ENCODE measurements at places on chromosomes 2 and 18.

DNA sequence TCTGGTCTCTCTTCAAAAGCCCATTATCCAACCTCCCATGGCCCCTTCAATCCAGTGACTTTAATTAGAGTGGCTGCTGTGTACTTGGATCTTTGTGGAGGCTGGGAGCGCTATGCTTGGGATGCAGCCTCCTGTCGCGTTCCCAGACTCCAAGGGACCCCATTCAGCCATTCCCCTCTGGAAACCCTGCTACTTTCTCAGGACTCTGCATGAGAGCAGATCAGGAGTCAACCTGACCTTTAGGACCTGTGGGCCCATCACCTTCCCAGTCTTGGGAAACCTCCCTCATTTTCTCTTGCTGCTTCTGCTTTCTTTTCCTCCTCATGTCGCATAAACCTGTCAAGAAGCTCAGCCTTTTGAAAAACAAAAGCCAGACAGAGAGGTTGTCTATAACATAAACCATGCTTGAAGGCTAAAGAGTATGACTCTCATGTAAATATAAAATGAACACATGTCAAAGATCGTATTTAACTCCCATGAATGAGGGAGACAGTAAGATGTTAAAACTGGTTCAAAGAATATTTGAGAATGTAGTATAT, 143.1 kb upstream of the PELI1 start:
- DNase-seq = no peak

- DNase-seq = no peak
Observed at GRCh38 chr18:12231040-12231882, 22.9 kb upstream of the CIDEA start.

DNA sequence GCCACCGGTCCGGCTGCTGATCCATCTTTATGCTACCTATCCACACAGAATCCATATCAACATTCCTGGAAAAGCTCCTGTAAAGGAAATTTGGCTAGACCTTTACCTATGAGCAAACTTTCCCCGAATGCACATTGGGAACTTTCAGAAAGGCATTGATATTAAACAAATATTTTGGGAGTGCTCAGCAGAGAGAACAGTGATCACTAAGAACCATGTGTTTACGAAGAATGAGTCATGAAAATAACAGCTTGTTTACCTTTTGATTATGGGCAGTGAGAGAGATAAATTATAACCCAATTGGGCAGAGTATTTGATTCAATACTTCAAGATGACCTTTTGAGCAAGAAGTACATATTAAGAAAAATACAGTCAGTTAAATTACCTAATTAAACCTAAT, 189.7 kb upstream of the CDH2 start:
- DNase-seq = no peak

- DNase-seq = no peak
Observed at GRCh38 chr18:24114924-24115549, 23.8 kb upstream of the CABYR start.

GRCh38 chr18:5430131-5430530, 113.7 kb downstream of the EPB41L3 start:
- no peak for DNase-seq

- DNase-seq = no peak
Observed at GRCh38 chr2:127676906-127677305, 1.6 kb upstream of the LIMS2 start.

- no peak for DNase-seq
Observed at GRCh38 chr2:62184512-62185230, 11.2 kb upstream of the B3GNT2 start.

- no peak for DNase-seq
Observed at GRCh38 chr2:191818725-191819350, 28.1 kb downstream of the CAVIN2 start.

DNA sequence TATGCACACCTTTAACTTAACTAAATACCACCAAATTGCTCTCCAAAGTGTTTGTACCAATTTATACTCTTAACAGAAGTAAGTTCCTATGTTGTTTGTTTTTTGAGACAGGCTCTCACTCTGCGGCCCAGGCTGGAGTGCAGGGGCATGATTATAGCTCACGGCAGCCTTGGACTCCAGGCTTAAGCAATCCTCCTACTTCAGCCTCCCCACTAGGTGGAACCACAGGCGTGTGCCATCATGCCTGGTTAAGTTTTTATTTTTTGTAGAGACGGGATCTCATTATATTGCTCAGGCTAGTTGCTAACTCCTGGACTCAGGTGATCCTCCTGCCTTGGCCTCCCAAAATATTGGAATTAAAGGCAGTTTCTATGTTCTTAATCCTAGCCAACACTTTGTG, 13.1 kb upstream of the NAB1 start:
- no peak for DNase-seq

- DNase-seq = no peak
Observed at GRCh38 chr2:40285391-40285790, 166.5 kb downstream of the SLC8A1 start.

DNA sequence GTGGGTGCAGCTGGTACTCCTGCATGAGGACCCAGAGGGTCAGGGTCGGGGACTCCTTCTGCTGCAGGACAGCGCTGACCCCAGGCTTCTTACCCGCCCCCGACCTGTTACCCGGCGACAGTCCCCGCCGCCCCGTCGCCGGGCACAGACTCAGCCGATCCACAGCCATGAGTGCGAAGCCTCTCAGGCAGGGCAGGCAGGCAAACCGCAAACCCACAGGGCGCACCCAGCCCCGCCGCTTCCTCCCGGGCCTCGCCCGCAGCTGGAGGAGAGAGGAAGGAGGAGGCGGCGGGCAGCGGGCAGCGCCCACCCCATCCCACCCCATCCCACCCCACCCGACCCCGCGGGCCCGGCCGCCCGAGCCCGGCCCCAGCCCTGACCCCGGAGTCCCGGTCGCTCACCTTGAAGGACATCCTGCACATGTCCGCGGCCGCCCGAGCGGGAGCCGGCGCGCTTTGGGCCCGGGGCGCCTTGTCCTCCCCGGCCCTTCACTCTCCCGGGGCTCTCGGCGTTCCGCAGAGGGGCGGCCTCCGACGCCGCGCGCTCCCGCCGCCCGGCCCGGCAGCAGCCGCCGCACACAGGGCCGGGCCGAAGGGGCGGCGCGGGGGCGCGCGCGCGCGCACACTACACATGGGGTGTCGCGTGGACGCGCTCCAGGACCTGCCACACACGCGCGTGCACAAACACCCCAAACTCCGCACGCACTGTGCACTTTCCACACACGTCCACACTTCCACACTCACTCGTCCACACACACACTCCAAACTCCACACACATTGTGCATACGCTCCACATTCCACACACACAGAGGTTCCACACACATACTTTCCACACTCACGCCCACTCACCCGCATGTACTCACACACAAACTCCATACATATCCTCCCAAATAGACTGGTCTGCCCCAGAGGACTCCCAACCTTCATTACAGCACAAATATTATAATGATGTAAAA, at the start of gene ANKRD29:
Gene ANKRD29 (minus strand): TSS at position 603 of the 955 bp plus-strand sequence. CDS start 181 bp downstream, at position 422.
- DNase-seq = no peak

DNA sequence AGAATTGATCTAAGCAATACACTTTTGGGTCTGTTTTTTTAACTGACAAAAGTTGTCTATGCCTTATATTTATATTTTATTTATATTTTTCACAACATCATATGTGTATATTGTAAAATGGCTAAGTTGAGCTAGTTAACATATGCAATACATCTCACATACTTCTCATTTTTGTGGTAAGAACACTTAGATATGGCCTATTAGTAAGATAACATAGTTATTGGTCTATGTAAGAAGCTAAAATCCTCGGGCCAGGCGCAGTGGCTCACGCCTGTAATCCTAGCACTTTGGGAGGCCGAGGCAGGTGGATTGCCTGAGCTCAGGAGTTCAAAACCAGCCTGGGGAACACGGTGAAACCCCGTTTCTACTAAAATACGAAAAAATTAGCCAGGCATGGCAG, 275.6 kb upstream of the ID2 start:
- DNase-seq = no peak

DNA sequence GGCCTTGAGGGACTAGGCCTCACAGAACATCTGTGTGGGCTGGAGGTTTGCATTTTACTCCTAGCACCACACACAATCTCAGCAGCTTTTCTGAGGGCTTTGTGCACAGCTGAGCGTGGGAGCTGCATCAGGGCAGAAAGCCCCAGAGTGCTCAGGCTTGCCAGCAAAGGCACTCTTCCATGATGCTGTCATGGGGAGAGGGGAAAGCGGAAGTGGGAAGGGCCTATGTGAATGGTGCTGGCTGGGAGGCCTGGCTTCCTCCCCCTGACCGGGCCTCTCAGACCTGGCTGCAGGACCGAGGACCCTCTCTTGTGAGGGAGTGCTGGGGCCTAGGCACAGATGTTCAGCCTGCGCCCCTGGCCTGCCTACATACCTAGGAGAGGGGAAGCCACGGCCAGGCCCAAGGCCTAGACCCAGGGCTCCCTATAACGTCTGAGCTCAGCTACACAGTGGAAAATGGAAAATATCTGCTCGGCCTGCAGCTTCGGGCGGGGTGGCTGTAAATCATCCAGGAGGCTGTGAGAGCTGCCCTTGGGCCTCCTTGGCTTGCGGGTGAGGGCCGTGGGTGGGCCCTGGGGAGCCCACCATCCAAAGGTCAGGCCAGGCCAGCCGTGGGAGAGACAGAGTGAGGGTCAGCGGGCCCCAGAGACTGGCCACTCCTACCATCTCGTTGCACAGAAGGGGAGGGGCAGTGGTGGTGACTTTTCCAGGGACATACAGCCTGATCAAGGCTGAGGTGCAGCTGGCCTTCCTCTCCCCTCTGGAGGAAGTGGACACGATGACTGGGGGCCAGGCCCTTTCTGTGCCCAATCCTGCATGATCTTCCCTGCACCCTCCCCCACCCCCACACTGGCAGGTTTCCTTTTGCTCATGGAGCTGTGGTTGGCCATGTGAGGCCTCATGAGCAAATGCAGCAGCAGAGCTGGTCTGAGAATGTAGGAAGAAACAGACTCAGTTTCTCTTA, 22.8 kb downstream of the GLI2 start:
- no peak for DNase-seq

- no peak for DNase-seq
Observed at GRCh38 chr2:239263231-239263630, 137.6 kb downstream of the HDAC4 start.

DNA sequence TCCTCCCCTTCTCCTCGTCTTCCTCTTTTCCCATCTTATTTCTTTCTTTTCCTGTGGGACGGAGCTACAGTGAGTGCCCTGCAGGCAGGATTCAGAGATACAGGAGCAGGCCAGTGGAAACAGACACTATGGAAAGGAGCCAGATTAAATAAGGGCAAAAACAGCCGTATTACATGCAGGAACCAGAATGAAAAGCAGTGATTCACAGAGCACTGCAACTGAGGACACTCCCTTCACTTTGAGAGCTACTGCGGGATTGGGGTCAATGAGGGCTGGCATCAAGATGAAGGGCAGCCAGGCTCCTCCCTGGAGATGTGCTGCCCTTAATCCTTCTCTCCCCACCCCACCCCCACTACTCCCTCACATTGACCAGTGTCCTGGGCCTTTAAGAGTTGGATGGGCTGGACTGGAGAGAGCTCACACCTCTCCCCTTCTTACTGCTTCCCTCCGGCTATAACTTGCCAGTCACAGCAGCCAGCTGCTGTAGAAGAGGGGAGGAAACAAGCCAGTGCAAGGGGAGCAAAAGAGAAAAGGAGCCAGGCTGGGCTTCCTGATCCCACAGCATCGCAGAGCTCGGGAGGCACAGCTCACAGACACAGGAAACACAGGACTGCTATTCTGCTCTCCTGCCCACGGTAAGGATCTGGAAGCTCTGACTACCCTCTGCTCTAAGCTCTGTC, at the start of gene PLCD4:
Gene PLCD4 (plus strand): TSS at position 464 of the 680 bp plus-strand sequence. CDS start 7,841 bp downstream, outside the sequence.
- DNase-seq = no peak

DNA sequence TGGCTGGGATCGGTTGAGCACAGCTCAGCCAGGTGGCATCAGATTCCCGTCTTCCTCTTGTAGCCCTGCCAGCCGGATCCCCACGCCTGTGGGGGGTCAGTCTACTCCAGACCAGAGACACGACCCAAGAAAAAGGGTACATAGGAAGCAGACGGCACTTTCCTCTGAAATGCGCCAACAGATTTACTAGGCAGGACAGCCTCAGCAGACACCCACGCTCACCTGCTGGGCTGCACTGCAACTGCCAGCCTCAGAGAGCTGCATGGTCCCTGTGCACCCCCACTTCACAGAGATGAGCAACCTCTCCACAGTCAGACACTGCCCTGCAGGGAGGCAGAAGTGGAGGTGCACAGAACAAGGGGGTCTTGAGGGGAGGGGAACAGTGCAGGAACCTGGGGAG, 75.7 kb upstream of the OTOS start:
- DNase-seq = no peak

DNA sequence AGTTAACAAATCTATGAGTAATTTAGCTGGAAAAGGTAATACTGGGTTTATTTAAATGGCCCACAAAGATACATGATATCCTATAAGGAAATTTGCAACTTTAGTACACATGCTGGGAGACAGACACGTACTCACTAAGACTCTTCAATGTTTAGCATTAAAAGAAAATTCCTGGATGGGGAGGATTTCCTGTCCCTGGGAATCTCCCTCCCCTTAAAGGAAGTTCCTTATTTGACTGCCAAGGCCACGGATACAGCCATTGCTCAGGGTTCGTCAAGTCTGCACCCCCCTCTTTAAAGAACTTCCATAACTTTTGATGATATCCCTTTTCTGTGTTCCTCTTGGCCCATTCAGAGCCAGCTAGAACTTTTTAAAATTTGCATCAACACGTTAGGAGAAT, 267.6 kb downstream of the CD226 start:
- no peak for DNase-seq

- no peak for DNase-seq
Observed at GRCh38 chr2:192059266-192059665, 135.5 kb downstream of the TMEFF2 start.

- no peak for DNase-seq
Observed at GRCh38 chr2:9945596-9945995, 5.9 kb upstream of the GRHL1 start.

DNA sequence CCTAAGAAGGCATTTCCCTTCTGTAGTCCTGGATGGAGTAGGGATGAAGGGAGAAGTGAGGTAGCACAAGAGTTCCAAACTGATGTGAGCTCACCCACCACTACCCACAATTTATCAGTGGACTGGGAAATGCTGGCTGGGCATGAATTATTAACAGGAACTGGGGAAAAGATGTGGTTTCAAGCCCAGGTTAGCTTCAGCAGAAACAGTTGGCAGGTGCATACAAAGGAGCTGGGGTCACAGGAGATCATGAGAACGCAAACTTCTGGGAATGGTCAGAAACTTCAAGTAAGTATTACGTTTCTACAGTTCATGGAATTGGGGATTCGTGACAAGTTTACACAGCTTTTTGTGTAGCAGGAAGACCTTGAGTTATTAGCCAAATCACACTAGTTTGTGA, 5.4 kb downstream of the CCDC141 start:
- no peak for DNase-seq

DNA sequence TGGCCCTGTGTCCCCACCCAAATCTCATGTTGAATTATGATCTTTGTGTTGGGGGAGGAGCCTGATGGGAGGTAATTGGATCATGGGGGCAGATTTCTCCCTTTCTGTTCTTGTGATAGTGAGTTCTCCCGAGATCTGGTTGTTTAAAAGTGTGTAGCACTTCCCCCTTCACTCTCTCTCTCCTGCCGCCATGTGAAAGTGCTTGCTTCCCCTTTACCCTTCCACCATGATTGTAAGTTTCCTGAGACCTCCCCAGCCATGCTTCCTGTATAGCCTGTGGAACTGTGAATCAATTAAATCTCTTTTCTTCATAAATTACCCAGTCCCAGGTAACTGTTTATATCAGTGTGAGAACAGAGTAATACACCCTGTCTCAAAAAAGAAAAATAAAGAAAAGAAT, 25.5 kb downstream of the LRRFIP1 start:
- no peak for DNase-seq

- no peak for DNase-seq
Observed at GRCh38 chr2:190717306-190717705, 68.4 kb downstream of the NAB1 start.

All from RKO (cell line).